ENCODE measurements at places on chromosomes 5 and 9.

- no peak for DNase-seq
These were observed 13.8 kb downstream of the TMEM8B start for GRCh38 chr9:35842795-35843194.

DNA sequence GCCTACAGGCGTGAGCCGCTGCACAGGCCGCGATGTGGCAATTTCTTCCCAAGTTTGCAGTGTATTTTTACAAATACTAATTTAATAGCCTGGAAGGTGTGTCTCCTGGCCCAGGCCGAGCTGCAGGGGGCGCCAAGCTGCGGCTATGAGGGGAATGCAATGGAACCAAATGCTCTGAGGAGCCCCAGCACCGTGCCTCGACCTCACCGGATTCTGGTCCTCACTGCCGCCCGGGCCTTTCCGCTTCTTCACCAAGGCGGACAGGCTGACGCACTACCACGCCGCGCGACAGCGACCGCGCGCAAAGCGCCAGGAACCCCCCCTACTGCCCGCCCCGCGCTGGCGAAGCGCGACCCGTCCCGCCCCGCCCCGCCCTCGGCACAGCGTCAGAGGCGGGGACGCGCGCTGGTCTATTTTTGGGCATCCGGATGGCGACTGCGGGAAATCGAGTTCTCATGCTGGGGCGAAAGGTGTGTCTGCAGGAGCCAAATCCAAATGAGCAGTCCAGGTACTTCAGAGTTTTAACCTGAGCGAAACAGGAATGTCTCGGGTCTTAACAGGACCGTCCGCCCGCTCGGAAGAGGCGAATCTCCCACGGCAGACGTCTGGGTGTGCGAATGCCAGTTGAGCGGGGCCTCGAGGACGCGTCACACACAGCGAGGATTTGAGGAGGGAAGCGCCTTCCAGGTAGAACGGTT lies 31.7 kb upstream of the PRXL2C start:
- DNase-seq, result peak; percentile 17

DNA sequence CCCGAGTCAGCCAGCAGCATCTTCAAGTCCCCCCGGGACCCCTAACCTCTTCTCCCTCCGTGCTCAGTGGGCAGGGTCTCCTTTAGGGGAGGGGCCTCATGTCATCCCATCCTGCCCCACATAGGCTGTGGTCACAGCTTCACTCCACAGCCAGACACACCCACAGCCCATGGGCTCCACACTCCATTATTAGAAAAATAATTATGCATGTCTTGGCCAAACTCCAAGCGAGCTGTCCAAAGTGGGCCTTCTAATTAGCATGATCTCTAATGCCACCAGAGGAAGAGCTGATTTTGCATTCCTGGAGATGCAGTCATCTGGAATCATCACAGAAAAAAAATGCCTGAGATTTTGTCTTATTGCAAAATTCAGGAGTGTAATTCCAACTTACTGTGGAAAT lies 418.2 kb downstream of the IRX2 start:
- no peak for DNase-seq

GRCh38 chr5:168342151-168342825 lies 50.8 kb downstream of the WWC1 start:
- no peak for DNase-seq

GRCh38 chr9:118533101-118533500 lies 828.9 kb downstream of the TLR4 start:
- DNase-seq, result no peak

DNA sequence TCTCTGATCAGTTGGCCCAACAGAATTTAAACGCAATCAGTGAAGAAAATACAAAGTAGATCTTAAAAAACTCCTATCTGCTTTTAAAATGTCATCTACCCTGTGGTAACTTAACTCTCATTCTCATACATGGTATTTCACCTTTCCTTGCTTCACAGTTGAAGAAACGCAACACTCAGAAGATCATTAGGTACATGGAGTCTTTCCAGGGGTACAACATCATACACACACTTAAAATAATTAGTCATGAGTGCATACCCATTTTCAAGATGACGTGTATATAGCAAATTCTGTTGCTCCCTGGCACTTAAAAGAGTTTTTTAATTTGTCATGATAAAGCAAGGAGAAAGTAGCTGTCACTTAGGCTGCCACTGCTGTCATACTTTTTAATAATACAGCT lies 259.9 kb downstream of the BNC2 start:
- DNase-seq, result no peak

DNA sequence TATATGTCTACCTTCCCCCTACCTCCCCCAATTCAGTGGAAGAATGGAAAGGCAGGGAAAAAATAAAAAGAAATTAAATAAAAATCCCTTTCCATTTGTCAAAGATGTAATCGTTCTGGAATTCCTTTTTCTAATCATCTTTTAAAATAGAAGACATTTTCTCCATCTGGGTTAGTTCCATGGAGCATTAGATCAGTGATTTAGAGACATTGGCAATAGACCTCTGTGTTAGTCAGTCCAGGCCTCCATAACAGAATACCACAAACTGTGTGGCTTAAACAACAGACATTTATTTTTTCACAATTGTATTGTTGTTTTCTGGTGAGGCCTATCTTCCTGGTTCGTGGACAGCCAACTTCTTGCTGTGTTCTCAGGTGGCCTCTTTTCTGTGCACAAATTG lies 516.6 kb upstream of the DAB2 start:
- no peak for DNase-seq

DNA sequence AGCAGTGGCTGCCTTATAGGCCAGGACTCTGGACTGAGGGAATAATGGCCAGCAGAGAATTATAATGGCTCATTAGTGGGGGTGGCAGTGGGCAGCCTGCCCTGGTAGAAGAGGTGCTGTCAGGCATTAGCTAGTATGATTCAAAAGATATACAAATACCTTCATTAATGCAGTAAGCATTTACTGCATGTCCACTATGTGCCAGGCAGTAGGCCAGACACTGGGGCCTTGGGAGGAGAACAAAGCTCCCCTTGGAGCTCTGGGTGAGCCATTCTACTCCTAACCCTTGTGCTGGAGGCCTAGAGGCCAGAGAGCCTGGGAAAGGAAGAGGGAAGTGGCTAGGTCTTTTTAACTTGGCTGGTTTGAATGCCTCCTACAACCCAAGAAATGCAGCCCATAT lies 2.0 kb upstream of the GARNL3 start:
- no peak for DNase-seq

GRCh38 chr9:87732344-87732743 lies 6.4 kb downstream of the CTSL start:
- no peak for DNase-seq

- no peak for DNase-seq
These were observed 36.6 kb downstream of the NLN start for GRCh38 chr5:65758546-65759144.

DNA sequence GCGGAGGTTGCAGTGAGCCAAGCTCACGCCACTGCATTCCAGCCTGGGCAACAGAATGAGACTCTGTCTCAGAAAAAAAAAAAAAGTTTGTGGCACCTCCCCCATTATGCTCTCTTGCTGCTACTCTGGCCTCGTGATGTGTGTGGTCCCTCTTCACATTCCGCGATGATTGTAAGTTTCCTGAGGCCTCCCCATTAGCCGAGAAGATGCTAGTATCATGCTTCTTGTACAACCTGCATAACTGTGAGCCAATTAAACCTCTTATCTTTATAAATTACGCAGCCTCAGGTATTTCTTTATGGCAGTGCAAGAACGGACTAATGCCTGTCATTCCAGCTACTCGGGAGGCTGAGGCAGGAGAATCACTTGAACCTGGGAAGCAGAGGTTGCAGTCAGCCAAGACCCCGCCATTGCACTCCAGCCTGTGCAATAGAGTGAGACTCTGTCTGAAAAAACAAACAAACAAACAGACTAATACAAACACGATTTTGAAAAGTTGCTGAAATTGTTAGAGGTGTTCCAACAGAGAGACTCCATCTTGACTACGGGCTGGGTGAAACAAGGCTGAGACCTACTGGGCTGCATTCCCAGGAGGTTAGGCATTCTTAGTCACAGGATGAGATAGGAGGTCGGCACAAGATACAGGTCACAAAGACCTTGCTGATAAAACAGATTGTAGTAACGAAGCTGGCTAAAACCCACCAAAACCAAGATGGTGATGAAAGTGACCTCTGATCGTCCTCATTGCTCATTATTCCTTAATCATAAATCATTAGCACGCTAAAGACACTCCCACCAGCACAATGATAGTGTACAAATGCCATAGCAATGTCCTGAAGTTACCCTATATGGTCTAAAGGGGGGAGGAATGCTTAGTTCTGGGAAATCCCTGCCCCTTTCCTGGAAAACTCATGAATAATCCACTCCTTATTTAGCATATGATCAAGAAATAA lies 8.3 kb upstream of the AFF4 start:
- DNase-seq, result no peak

DNA sequence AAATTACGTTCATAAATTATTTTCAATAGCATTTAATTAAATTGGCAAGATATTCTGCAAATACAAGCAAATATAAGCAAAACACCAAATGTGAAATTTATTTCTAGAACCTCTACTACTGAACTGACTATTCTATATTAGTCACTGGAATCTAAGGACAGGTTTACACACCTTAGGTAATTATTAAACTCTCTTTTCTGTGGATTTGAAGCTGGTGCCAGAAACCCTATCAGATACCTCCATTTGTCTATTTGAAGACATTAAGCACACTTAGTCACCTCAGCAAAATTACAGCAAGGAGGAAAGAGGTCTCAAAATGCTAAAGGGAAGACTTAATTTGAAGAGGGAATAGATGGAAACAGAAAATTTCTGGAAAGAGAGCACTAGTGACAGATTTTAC lies 83.4 kb downstream of the CPLANE1 start:
- DNase-seq, result no peak

- no peak for DNase-seq
These were observed 126.3 kb downstream of the MSX2 start for GRCh38 chr5:174850565-174851169.

GRCh38 chr9:91978740-91979414 lies 28.8 kb upstream of the ROR2 start:
- DNase-seq, result peak; percentile 38

DNA sequence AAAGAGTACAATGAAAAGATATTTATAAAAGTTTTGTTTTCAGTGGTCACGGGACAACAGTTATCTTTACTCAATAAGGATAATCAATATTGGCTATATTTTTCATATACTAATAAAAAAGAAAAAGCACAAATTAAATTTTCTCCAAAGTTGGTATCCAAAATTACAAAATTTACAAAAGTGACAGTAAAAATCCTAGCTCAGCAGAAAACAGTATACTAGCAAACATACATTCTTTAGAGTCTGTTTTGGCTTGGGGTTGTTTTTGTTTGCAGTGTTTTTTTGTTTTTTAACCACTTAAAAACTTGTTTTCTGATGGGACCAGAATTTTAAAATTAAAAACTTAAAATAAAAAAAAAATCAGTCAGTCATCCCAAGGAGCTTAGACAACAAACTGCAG lies 183.2 kb downstream of the DENND1A start:
- DNase-seq, result no peak

DNA sequence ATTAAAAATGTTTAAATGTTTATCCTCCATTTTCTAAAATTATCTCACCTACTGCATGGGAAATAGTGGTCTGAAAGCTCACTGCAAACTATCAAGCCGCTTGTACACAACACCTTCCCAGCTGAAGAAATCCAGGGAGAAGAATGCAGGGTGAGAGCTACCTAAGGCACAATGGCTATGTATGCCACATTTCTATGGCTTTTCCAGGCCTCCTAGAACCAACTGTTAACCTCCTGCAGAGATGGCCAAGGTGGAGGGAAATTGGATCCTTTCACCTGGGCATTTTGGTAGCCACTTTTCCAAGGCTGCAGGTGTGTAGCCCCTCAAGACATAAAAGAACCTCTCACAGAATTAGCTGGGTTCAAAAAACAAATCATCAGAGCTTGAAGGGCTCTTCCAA lies 286.4 kb downstream of the EBF1 start:
- DNase-seq, result no peak

GRCh38 chr5:125536582-125536981 lies 790.1 kb upstream of the ZNF608 start:
- DNase-seq, result no peak

GRCh38 chr5:172714491-172715420 lies 56.2 kb downstream of the DUSP1 start:
- DNase-seq, result no peak

DNA sequence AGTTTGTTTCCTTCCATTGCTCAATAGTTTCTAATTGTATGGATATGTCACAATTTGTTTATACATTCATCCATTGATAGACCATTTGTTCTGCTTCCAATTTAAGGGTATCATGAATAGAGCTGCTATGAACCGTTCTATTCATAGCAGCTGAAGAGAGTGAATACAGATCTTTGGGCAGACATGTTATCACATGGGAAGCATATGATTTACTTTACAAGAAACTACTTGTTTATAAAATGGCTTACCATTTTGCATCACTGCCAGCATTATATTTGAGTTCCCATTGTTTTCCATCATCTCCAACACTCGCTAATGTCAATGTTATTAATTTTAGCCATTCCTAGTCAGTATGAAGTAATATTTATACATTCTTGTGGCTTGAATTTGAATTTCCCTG lies 549.0 kb downstream of the MAT2B start:
- no peak for DNase-seq

DNA sequence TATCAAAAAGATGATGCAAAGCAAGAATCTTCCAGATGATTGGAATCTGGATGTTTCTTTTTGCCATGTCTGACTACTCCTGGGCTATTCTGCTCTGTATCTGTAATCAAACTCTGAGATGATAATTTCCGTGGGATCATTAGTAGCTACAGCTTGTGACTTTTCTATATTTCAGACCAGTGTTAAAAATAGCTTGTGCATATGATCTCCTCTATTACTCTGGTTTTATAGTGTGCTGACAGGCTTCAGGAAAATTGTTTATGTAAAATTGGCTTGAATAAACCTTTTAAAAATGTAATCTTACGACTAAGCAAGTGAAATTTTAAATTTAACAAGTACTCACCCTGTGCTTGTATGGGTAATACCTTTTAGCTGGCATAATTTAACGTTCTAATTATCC lies 40.4 kb downstream of the NAA35 start:
- no peak for DNase-seq

GRCh38 chr9:130366072-130366471 lies 78.7 kb upstream of the ASS1 start:
- no peak for DNase-seq

GRCh38 chr5:176389135-176390123 lies 878 bp downstream of the HIGD2A start:
- no peak for DNase-seq

- no peak for DNase-seq
These were observed 254.8 kb upstream of the IRX4 start for GRCh38 chr5:2137444-2138050.

DNA sequence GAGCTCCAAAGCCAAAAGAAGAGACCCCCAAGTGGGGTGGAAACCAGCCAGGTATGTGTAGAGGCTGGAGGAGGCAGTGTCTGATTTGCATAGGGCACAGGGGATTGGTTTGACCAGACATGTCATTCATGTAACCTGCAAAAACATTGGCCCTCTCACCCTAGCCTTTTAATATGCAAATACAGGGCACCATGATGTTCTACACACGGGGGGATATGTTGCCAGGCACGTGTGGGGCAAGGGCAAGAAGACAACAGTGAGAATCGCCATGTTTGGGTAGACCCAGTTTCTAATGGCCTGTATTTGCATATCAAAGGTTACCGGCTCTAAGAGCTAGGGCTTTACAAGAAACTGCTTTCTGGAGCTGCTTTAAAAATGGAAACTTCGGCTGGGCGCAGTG lies 208.9 kb downstream of the GOLPH3 start:
- no peak for DNase-seq
